ENCODE measurements at places on chromosomes 16 and 17. TPM values are rescaled to one million over a fixed set of nuclear protein-coding genes. Genes with fewer than 3 reads are reported as not detected.

Gene COPZ2
- polyA plus RNA-seq, result 86.1 TPM

Gene MC1R
- polyA plus RNA-seq, result 9.5 TPM

- no peak for DNase-seq
Observed at GRCh38 chr17:73554498-73554897, 89.7 kb downstream of the SDK2 start.

- DNase-seq, result peak; percentile 31
Observed at GRCh38 chr17:37642681-37643080, 565 bp downstream of the DDX52 start.

DNA sequence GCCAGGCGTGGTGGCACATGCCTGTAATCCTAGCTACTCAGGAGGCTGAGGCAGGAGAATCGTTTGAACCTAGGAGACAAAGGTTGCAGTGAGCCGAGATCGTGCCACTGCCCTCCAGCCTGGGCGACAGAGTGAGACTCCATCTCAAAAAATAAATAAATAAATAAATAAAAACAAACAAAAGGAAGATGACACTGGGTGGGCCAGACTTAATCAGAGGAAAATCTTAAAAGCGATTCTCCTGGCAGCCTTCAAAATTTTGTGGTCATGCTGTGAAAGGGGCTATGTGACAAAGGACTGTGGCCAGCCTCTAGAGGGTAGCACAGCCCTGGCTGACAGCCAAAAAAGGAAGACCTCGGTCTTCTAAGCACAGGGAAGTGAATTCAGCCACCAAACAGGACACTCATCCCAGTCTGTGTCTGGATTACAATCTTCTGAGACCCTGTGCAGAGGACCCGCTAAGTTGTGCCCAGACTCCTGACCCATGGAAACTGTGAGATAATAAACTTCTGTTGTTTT lies 391.1 kb downstream of the CNTNAP4 start:
- DNase-seq, result no peak

GRCh38 chr17:79626156-79626890 lies 15.5 kb upstream of the RBFOX3 start:
- no peak for DNase-seq

- DNase-seq, result no peak
Observed at GRCh38 chr17:42018339-42018738, 1.1 kb upstream of the DNAJC7 start.

- no peak for DNase-seq
Observed at GRCh38 chr17:70588003-70588402, 418.7 kb downstream of the KCNJ2 start.

- no peak for DNase-seq
Observed at GRCh38 chr17:57832314-57833178, 17.3 kb downstream of the MRPS23 start.
